ENCODE measurements at places on chromosomes 2 and 18. TPM values are rescaled to one million over a fixed set of nuclear protein-coding genes. Genes with fewer than 3 reads are reported as not detected.

Gene INPP4A
- 20.7 TPM for total RNA-seq

Gene NAPG
- 9.1 TPM for total RNA-seq

Gene HS1BP3
- total RNA-seq = 16.6 TPM

Gene LGALSL
- total RNA-seq = 4.7 TPM

Gene ELOA2
- not detected for total RNA-seq

Gene CD8B2
- total RNA-seq = not detected

Gene ANO7
- total RNA-seq = 1.8 TPM

Data from mesangial cell (primary cell).